ENCODE measurements at places on chromosomes 5 and 9. TPM values are rescaled to one million over a fixed set of nuclear protein-coding genes. Genes with fewer than 3 reads are reported as not detected.

DNA sequence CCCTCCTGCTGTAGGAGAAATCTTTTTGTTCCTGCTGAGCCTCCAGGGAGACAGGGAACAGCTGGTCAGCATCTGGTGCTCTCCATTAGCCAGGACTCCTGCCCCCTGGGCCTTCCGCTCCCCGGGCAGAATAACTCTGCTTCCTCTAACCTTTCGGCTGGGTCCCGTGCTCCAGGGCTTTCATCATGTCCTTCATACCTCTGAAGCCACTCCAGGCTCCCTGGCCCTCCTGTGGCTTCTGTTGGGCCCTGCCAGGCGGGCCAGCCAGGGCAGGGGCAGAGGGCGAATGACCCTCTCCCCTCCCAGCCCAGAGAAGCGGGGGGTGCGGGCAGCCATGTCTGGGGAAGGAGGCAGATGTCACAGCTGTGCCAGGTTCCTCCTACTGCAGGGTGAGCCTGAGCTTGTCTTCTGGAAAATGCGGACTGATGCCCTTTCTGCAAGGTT is 81.7 kb upstream of the LMX1B start:
- H3K27ac ChIP-seq: peak overlapping the region; percentile 96
- peaks cover 25% of the 10 kb centered on the region for H3K27me3 ChIP-seq
- H3K4me3 ChIP-seq: no peak overlapping the region
- no peaks in the 10 kb centered on the region for H3K4me1 ChIP-seq
- peak; percentile 79 for DNase-seq

DNA sequence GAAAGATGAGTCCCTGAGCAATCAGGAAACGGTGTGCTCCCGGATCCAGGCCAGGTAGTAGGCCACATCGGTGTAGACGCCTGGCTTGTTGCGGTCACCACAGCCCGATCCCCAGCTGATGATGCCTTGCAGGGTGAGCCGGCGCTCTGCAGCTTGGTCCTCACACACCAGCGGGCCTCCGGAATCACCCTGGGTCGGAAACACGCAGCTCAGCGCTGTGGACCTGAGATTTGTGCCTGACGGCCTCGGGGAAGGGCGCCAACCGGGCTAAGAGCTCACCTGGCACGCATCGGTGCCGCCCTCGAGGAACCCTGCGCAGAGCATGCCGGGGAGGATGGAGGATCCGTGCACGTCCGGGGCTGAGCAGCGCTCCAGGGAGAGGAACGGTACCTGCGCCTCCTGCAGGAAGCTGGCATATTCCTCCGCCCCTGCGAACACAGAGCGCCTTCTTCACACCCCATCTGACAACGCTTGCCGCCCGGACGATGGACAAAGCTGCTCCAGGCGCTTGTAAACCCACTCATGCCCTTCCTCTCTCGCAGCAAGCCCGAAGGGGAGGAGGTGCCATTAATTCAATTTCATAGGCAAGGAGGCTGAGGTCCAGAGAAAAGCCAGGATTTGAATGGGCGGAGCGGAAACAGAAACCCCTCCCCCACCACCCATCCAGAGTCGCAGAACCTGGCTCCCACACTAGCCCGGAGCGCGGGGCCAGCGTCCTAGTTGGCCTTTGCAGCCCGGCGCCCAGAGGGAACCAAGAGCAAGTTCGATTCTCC is 2.0 kb upstream of the PFN3 start:
- H3K36me3 ChIP-seq: no peaks in the 10 kb centered on the region
- no peak overlapping the region for H3K27ac ChIP-seq
- DNase-seq: peak; percentile 81
- peaks cover 28% of the 10 kb centered on the region for H3K4me1 ChIP-seq

DNA sequence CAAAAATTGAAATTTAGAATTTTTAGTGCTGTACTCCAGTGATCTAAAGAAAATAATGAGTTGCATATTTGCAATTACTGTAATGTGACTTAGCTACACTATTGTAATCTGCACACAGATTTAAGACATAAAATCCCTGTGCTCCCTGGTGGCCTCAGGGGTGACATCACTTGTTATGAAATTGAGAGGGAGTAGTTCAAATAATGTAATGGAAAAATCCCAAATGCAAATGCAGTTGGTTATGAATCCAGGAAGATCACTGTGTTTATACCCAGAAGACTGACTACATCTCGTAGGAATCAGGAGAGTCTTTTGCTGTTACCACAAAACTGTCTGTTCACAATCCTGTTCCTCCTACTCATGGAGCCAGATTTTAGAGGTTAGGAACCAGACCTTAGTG is 178.7 kb upstream of the FBXL17 start:
- no peak for DNase-seq
- no peaks in the 10 kb centered on the region for H3K27me3 ChIP-seq
- no peak overlapping the region for H3K4me3 ChIP-seq
- no peaks in the 10 kb centered on the region for H3K4me1 ChIP-seq
- no peak overlapping the region for H3K27ac ChIP-seq
- H3K36me3 ChIP-seq: no peaks in the 10 kb centered on the region

GRCh38 chr5:43207601-43208000 is 15.6 kb downstream of the NIM1K start:
- no peak for DNase-seq
- no peaks in the 10 kb centered on the region for H3K36me3 ChIP-seq
- H3K4me1 ChIP-seq: no peaks in the 10 kb centered on the region
- no peak overlapping the region for H3K27ac ChIP-seq

DNA sequence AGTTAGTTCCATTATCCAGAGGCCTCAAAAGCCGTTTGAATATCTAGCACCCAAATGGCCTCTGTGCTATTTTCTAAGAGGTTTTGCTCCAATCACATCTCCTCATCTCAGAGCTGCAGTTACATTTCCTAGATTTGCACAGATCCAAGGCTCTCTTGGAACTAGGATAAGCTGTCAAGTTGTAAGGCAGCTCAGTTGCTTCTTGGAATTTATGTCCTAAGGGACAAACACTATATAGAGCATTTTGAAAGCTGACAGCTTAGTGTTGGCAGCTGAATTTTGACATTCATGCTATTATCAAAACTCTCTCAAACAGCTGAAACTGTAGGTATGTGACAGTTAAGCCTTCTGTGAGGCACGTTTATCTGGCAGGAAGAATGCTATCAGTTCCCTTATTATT is 97.0 kb downstream of the MACIR start:
- no peak overlapping the region for H3K4me3 ChIP-seq
- no peak for DNase-seq
- peaks cover 10% of the 10 kb centered on the region for H3K4me1 ChIP-seq
- H3K27me3 ChIP-seq: no peaks in the 10 kb centered on the region
- no peaks in the 10 kb centered on the region for H3K36me3 ChIP-seq

Gene GABBR2
- polyA plus RNA-seq: not detected

Gene NIPAL4
- polyA plus RNA-seq: 2.6 TPM

DNA sequence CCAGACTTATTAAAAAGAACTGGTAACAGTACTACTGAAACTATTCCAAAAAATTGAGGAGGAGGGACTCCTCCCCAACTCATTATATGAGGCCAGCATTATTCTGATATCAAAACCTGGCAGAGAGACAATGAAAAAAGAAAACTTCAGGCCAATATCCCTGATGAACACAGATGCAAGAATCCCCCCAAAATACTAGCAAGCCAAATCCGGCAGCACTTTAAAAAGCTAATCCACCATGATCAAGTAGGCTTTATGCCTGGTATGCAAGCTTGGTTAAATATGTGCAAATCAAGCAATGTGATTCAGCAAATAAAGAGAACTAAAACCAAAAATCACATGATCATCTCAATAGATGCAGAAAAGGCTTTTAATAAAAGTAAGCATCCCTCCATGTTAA is 2271.0 kb upstream of the C9orf72 start:
- no peak overlapping the region for H3K4me3 ChIP-seq
- no peak overlapping the region for H3K27ac ChIP-seq
- no peak for DNase-seq
- H3K36me3 ChIP-seq: no peaks in the 10 kb centered on the region

Gene ADRA1B
- polyA plus RNA-seq: 2.2 TPM

Gene WDR38
- not detected for polyA plus RNA-seq

Gene ZNG1A
- 14.3 TPM for polyA plus RNA-seq

DNA sequence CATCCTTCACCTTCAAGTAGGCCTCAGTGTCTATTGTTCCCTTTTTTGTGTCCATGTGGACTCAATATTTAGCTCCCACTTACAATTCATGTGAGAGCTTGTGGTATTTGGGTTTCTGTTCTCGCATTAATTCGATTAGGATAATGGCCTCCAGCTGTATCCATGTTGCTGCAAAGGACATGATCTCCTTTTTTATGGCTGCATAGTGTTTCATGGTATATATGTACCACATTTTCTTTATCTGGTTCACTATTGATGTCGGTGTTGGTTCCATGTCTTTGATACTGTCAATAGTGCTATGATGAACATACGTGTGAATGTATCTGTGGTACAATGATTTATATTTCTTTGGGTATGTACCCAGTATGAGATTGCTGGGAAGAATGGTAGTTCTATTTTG is 113.7 kb downstream of the FGF18 start:
- no peak overlapping the region for H3K4me3 ChIP-seq
- H3K36me3 ChIP-seq: no peaks in the 10 kb centered on the region

- H3K27ac ChIP-seq: no peak overlapping the region
- H3K4me3 ChIP-seq: no peak overlapping the region
- peaks cover 9% of the 10 kb centered on the region for H3K4me1 ChIP-seq
- no peak for DNase-seq
- peaks cover 12% of the 10 kb centered on the region for H3K36me3 ChIP-seq
- no peaks in the 10 kb centered on the region for H3K27me3 ChIP-seq
Observed at GRCh38 chr9:128902351-128903078, 18.3 kb upstream of the PHYHD1 start.

- H3K4me1 ChIP-seq: no peaks in the 10 kb centered on the region
- H3K36me3 ChIP-seq: no peaks in the 10 kb centered on the region
- H3K27ac ChIP-seq: no peak overlapping the region
Observed at GRCh38 chr9:31347082-31347617, 1037.3 kb upstream of the ACO1 start.

GRCh38 chr5:172463031-172463430 is 8.7 kb upstream of the SH3PXD2B start:
- no peaks in the 10 kb centered on the region for H3K36me3 ChIP-seq
- no peak overlapping the region for H3K4me3 ChIP-seq
- H3K27ac ChIP-seq: no peak overlapping the region
- DNase-seq: no peak
- no peaks in the 10 kb centered on the region for H3K27me3 ChIP-seq
- no peaks in the 10 kb centered on the region for H3K4me1 ChIP-seq

DNA sequence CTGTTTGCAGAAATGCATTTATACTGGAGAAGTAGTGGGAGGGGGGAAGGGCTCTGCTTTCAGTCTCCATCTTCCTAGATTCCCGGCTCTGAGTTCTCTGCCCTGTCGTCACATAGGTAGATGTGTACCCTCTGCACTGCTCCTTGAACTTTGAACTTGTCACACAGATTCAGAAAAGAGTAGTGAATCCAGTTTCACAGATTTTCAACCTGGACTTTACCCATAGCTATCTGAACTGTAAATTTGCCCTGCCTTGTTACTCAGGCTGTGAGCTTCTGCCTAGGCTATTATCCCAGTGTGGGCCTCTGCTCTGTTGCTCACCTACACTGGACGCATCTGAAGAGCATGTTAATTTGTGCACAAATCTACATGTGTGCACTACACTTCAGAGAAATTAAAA is 12.8 kb upstream of the C9orf152 start:
- no peak overlapping the region for H3K27ac ChIP-seq
- no peak for DNase-seq
- H3K36me3 ChIP-seq: no peaks in the 10 kb centered on the region
- H3K4me1 ChIP-seq: no peaks in the 10 kb centered on the region
- 0 out of 2 replicates have a peak, but pooled peaks cover 7% of the 10 kb centered on the region for H3K27me3 ChIP-seq

DNA sequence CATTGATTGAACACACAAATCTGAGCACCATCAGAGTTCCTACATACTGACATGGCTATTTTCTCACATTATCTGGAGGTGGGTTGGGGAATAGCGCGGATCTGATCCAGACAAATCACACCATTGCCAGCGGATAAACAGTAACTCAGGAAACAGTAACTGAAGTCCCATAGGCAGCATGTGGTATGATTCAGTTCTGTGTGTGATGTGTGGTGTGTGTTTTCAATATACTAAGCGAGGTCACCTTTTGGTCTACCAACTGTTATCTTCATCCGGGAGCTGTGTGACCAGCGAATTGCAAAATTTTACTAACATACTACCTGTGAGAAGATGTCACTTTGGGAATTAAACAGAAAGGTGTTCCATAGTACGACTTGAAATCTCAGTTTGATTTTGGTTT is 50.1 kb downstream of the PKD2L2 start:
- H3K27ac ChIP-seq: no peak overlapping the region
- H3K36me3 ChIP-seq: peaks cover 78% of the 10 kb centered on the region
- H3K4me1 ChIP-seq: no peaks in the 10 kb centered on the region
- H3K4me3 ChIP-seq: no peak overlapping the region
- no peaks in the 10 kb centered on the region for H3K27me3 ChIP-seq
- no peak for DNase-seq

- peak overlapping the region; percentile 98 for H3K27ac ChIP-seq
- no peaks in the 10 kb centered on the region for H3K27me3 ChIP-seq
- H3K36me3 ChIP-seq: no peaks in the 10 kb centered on the region
- H3K4me3 ChIP-seq: no peak overlapping the region
- DNase-seq: no peak
Observed at GRCh38 chr5:109411627-109412026, 1.9 kb upstream of the PJA2 start.

Gene LCN15
- polyA plus RNA-seq: not detected

Gene SHLD3
- polyA plus RNA-seq: 3.8 TPM

- no peaks in the 10 kb centered on the region for H3K27me3 ChIP-seq
- H3K4me3 ChIP-seq: no peak overlapping the region
- no peak overlapping the region for H3K27ac ChIP-seq
- H3K4me1 ChIP-seq: no peaks in the 10 kb centered on the region
Observed at GRCh38 chr5:180390441-180391190, 37.5 kb upstream of the GFPT2 start.

Gene NPR3
- polyA plus RNA-seq: 35.8 TPM

- H3K4me3 ChIP-seq: no peak overlapping the region
- H3K27ac ChIP-seq: no peak overlapping the region
- no peaks in the 10 kb centered on the region for H3K27me3 ChIP-seq
- H3K4me1 ChIP-seq: no peaks in the 10 kb centered on the region
Observed at GRCh38 chr9:89465726-89466308, 32.1 kb downstream of the SEMA4D start.

Gene CARD6
- polyA plus RNA-seq: 0.03 TPM

DNA sequence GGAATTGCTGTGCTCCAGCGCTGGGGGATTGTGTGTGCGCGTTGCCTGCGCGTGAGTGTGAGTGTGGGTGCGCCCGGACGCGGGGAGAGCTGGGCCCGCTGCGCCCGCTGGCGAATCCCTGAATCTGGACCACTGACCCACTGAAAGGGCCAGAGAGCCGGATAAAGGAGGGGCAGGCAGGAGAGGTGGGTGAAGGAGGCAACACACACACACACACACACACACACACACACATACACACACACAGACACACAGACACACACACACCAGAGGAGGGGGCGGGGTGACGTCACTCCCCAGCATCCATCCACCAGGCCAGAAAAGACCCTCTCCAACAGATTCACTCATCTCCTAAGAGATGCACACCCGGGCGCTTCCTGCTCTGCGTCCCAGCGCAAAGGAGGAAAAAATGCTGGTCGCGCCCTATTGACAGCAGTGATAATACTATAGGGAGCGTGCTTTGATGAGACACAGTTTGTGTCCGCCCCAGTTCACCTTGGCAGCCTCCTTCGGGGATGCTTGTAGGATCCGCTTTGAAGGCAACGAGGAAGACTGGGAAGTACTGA is 1059.1 kb upstream of the DMAC1 start:
- no peak overlapping the region for H3K4me3 ChIP-seq
- no peak for DNase-seq
- no peaks in the 10 kb centered on the region for H3K4me1 ChIP-seq
- H3K36me3 ChIP-seq: no peaks in the 10 kb centered on the region
- peaks cover 32% of the 10 kb centered on the region for H3K27me3 ChIP-seq
